ENCODE measurements at places on chromosomes 4 and X.

- DNase-seq = no peak
Measured at GRCh38 chrX:110192516-110192915, 125.4 kb downstream of the AMMECR1 start.

- peak; percentile 34 for DNase-seq
Measured at GRCh38 chr4:179989975-179990374, 2253.2 kb upstream of the TENM3 start.

DNA sequence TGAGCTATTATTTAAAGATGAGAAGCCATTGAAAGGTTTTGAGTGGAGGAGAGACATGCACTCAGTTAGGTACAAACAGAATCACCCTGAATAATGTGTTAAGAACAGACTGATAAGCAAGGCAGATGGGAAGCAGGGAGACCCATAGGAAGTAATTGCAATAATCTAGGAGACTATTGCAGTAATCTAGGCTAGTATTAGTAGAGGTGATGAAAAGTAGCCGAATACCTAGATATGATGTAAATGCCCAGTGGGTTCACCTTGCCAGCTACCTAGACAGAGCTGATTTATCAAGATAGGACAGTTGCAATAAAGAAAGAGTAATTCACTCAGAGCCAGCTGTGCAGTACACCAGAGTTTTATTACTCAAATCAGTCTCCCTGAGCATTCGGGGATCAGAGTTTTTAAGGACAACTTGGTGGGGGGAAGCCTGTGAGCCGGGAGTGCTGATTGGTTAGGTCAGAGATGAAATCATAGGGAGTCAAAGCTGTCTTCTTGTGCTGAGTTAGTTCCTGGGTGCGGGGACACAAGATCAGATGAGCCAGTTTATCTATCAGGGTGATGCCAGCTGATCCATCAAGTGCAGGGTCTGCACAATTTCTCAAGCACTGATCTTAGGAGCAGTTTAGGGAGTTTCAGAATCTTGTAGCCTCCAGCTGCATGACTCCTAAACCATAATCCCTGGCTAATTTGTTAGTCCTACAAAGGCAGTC, 427.5 kb downstream of the RPA4 start:
- no peak for DNase-seq

DNA sequence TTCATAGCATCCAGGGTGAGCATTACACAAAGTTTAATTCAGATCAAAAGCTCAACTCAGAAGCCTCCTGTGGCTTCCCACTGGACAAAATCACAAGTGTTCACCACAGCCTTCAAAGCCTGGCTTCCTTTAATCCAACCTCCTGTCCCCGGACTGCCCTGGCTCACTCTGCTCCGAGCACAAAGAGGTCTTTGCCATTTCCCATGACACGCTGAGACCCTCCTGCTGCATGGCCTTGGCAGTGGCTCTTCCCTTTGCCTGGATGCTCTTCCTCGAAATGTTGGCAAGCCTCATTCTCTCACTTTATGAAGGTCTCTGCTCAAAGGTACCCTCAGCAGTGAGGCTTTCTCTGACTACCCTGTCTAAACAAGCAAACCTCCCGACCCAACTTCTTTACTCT, 41.0 kb downstream of the LDB2 start:
- no peak for DNase-seq

DNA sequence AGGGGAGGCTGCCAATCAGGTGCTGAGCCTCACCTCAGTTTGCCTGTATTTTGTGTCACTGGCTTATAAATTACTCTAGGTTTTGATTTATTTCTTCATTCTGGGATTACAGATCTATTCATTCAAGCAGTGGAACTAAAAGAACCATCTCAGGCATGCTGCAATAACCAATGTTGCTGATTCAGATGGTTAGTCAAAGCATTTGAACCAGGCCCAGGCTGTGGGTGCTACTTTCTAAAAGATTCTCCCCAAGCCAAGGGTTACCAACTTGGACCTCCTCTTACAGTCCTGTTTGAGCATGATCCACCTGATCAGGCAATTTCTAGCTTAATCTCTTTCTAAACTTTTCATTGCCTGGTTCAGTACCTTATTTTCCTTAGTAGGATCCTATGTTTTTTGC, 67.2 kb downstream of the TMEM131L start:
- DNase-seq = no peak

DNA sequence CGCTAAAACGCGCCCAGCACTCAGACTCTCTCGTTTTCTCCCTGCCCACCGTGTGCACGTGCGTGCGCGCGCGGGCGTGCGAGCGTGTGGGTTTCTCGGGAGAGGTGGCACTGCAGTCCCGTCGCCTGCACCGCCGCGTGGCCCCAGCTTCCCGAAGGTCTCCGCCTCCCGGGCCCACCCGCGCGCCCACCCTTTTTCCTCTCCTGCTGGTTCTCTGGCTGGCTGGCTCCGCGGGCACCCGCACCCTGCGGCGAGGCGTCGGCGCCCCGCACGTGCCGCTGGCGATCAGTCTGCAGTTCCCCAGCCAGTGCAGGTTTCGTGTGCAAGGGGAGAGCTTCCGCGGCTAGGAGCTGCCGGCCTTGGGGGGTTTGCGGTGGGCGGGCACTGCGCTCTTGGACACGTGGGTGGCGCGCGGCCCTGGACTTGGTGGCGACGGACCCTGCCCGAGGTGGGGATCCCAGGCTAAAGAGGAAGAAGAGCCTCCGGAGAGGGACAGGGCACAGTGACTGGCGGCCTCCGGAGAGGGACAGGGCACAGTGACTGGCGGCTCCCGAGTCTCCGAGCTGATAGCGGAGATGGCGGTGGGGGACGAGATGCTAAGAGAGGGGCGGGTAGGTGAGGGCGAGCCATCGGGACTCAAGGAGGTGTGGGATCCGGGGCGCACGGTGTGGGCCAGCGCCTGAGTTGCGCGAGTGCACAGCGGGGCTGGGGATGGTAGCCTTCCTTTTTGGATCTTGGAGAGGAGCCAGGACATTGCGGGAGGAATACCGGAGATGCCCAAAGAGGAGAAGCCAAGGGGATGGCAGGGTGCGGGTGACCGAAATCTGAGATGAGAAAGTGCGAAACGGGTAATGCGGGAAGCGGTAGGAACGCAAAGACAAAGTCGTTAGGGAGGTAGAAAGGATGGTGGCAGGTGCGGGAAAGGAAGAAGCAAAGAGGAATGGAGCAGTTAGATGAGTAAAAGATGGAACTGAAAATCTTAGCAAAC, at the start of gene FAM184B:
Gene FAM184B, minus strand, starts transcription at position 322 of the 988 bp plus-strand sequence. CDS start 322 bp downstream, outside the sequence.
- no peak for DNase-seq

DNA sequence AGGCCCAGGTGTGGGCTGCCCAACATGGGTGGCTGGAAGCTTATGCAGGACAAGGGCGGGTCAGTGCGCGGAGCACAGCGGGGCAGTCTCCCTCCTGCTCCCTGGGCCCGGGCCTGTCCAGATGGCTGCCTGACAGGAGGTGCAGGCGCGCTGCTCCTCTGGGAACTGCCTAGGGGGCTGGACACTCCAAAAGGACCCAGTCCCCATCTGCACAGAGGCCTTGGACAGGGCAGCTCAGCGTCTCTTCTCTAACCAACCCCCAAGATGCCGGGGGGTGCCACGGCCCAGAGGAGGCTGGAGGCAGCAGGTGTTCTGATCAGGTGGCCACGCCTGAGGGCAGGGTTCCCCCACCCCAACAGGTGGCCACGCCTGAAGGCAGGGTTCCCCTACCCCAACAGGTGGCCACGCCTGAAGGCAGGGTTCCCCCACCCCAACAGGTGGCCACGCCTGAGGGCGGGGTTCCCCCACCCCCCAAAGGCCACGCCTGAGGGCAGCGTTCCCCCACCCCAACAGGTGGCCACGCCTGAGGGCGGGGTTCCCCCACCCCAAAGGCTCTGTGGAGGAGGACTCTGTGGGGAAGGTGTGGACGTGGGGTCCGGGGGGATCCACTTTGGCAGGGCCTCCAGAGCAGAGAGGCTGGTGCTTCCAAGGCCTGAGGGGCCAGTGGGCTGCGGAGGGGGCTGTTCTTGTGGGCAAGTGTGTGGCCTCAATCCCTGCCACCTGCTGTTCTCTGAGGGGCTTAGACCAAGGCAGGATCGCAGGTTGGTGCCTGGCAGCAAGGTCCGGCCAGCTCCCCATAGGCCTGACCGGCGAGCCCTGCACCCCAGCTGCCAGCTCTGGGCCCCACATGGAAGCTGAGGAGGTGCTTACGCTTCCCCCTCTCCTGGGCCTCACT, 36.1 kb downstream of the CPLX1 start:
- no peak for DNase-seq

GRCh38 chr4:184825141-184825895, 450 bp downstream of the ACSL1 start:
- peak; percentile 31 for DNase-seq

DNA sequence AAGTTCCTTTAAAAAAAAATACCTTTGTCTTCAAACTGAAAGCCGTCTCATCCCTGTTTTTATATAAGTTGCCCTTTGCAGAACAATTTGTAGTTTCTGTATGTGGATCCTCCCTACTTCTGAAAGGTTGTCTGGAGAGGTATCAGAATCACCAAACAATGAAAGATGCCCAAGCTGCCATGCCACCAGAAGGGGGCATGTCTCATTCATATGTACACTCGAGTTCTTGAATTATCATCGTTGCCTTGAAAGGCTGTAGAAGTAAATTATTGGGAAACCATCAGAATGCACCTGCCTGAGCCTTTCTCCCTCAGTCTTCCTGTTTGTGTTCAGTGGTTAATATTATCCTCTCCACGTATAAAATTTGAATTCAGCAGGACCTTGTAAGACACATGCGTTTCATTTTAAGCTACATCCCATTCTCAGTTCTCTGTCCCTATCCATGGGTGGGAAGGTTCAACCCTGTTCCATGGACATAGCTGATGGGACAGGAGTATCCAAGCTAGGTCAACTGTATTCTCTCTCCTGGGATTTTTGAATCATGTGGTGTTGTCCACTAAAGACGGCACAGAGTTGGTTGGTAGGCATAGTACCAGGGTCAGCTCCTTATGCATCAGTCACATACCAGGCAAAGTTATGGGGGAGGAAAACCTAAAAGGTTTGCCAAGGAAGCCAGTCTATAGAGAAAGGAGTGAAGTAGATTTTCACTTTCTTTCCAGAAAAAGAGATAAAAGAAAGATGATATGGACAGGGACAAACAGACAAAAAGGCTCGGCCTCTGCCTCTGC, 24.0 kb downstream of the GALNT7 start:
- no peak for DNase-seq

DNA sequence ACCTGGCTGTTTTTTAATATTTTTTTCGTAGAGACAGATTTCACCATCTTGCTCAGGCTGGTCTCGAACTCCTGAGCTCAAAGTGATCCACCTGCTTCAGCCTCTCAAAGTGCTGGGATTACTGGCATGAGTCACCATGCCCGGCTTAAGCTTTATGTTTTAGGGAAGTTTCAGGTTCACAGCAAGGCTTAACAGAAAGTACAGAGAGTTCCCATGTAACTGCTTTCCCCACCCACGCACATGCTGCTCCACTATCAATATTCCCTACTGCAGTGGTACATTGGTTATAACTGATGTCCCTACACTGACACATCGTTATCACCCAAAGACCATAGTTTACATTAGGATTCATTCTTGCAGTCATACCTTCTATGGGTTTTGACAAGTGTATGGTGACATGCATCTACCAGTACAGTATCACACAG, 62.7 kb downstream of the PRPS1 start:
- no peak for DNase-seq

DNA sequence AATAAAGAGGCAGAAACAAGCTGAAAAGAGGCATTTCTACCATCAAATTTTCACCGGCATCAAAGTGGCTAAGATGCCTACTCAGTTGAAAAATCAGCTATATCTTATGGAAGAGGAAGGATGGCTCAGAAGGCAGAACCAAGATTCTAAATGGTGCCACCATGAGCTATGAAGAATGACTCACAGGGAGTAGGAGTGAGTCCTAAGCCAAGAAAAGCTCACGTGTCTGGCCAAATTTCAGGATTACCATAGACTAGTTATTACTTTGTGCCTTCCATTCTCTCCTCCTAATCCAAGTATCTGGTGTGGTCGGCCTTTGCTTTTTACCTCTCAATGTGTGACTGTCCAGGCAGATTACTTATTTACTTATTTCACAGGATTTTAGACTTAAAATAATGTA, 54.8 kb downstream of the BMP3 start:
- no peak for DNase-seq

DNA sequence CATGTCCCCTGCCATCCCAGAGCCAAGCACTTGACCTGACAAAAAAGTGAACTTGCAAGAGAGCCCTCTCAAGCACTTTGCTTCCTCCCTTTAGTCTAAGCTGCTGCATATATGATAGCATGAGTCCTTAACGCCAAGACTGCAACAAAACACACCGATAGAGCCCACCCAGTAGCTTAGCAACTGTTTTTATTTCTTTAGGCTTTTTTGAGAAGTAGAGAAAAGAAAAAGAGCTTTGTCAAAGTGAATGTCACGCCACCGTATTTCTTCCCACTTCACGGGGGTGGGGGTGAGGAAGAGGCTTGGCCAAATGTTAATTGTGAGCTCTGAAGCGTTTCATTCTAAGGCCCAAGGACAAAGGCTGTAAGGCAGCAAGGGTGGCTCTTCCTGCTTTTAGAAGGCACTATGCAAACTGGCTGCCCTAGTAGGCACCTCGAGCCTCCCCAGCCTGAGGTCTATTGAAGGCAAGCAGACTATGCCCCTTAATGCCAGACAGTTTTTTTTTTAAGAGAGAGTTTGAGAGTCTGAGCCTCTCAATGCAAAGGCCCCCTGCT, 138.6 kb downstream of the HS6ST2 start:
- no peak for DNase-seq

- DNase-seq = no peak
Measured at GRCh38 chr4:4868758-4869723, 9.6 kb downstream of the MSX1 start.

GRCh38 chr4:73648478-73648877, 28.2 kb upstream of the RASSF6 start:
- DNase-seq = no peak

- no peak for DNase-seq
Measured at GRCh38 chr4:21011106-21011505, 310.8 kb downstream of the PACRGL start.

DNA sequence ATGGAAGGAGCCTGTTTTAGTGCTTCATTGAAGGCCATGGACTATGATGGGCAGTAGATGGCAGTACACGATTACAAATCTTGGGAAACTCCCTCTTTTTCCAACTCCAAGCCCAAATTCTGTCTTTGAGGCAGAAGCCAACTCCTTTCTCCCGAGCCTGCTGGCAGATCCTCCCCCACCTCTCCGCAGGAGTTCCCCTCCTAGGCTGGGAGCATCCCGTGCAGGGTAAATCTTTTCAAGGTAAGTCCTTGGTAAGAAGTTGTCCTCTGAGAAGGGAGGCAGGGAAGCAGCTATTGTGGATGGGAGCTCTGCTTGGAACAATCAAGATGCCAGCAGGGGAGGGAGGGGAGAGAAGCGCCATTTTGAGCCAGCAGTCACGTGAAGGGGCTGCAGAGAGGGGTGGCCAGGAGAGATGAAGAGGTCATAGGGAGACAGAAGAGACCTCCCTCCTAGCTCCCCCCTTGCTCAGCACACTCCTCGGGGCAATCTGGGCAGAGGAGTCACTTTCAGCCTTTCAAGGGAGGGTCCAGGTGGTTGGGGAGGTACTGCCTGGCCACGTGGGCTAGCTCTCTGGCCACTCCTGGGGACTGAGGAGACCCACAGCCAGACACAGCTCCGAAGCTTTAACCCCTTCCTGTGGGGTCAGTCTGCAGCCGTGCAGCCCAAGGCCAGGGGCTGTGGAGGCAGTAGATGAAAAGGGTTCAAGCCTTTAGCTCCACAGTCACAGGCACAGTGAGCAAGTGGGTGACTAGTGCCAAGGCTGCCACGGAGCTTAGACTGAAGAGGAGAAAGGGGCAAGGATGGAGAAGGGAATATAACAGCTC, 9.6 kb downstream of the CC2D2A start:
- DNase-seq = peak; percentile 11

- no peak for DNase-seq
Measured at GRCh38 chrX:77298790-77299189, 148.4 kb upstream of the FGF16 start.

All from RPMI8226 (cell line).